Aortic smooth muscle cell (primary cell): ENCODE measurements at places on chromosomes 2 and 18. TPM values are rescaled to one million over a fixed set of nuclear protein-coding genes. Genes with fewer than 3 reads are reported as not detected.

RNF152 gene
- 59.1 and 89.0 TPM in 2 replicates for total RNA-seq

SERPINB4 gene
- total RNA-seq = not detected in 2 replicates

LIPT1 gene
- 5.8 and 8.0 TPM in 2 replicates for total RNA-seq

AQP12A gene
- not detected in 2 replicates for total RNA-seq

AKAIN1 gene
- total RNA-seq = not detected in 2 replicates

BMP10 gene
- total RNA-seq = not detected in 2 replicates

UGT1A10 gene
- total RNA-seq = not detected in 2 replicates
